ENCODE measurements at places on chromosomes 4 and X.

- DNase-seq, result no peak
These were observed 2.4 kb upstream of the TBL1X start for GRCh38 chrX:9462456-9462855.

- DNase-seq, result no peak
These were observed 155.3 kb upstream of the TEX13A start for GRCh38 chrX:105375816-105376215.

GRCh38 chr4:123412700-123413512 lies 16.3 kb downstream of the SPRY1 start:
- no peak for DNase-seq

DNA sequence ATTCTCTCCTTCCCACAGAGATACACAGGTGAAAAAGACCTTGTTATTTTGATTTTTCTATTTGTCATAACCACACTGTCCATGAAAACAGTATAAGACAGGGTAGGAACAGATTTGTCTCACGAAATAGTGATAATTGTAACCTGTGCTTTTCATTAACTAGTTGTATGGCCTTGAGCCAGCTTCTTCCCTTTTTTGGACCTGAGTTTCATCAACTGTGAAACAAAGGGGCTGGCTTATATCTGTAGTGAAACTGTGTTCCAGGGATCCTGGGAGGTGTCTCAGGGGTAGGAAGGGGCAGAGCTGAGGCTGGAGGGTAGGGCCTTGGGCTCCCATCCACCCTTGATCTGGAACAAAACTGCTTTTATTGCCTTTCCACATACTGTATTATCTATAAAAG lies 50.9 kb downstream of the MED28 start:
- DNase-seq, result no peak

Data from activated CD8-positive, alpha-beta memory T cell treated with anti-CD3 and anti-CD28 coated beads, Interleukin-2, amount 10 ng/mL, durations not matched to agents 7 days and 5 days (primary cell).